Endodermal cell (in vitro differentiated cells): ENCODE measurements at places on chromosomes 11 and 22. TPM values are rescaled to one million over a fixed set of nuclear protein-coding genes. Genes with fewer than 3 reads are reported as not detected.

KRTAP5-10 gene
- not detected in 2 replicates for total RNA-seq

DNA sequence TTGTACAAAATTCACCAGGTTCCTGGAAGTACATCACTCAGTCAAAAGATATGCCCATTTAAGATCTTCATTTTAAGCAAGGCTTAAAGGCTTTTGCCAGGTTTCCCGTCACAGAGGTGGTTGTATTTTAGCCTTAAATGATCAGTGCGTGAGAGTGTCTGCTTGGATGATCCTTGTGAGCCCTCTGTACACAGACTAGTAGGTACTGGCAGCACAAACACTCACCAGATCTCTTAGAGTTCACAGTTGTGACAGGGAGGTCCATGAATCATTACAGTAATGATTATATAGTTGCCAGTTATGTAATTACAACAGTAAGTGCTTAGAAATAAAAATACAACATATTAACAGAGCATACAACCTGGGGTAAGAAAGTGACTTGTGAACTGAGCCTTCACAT lies 84.2 kb upstream of the SLC25A18 start:
- H3K4me1 ChIP-seq = peaks cover 14% of the 10 kb centered on the region
- peaks cover 50% of the 10 kb centered on the region for H3K36me3 ChIP-seq
- peak; percentile 12 for DNase-seq
- no peak overlapping the region for H3K27ac ChIP-seq

- no peak overlapping the region for H3K27ac ChIP-seq
- no peaks in the 10 kb centered on the region for H3K27me3 ChIP-seq
- no peak for DNase-seq
Measured at GRCh38 chr11:103079833-103080232, 12.1 kb downstream of the DCUN1D5 start.

AGBL2 gene
- total RNA-seq = 3.6 and 5.0 TPM in 2 replicates

CSRP3 gene
- total RNA-seq = not detected in 3 replicates

DNA sequence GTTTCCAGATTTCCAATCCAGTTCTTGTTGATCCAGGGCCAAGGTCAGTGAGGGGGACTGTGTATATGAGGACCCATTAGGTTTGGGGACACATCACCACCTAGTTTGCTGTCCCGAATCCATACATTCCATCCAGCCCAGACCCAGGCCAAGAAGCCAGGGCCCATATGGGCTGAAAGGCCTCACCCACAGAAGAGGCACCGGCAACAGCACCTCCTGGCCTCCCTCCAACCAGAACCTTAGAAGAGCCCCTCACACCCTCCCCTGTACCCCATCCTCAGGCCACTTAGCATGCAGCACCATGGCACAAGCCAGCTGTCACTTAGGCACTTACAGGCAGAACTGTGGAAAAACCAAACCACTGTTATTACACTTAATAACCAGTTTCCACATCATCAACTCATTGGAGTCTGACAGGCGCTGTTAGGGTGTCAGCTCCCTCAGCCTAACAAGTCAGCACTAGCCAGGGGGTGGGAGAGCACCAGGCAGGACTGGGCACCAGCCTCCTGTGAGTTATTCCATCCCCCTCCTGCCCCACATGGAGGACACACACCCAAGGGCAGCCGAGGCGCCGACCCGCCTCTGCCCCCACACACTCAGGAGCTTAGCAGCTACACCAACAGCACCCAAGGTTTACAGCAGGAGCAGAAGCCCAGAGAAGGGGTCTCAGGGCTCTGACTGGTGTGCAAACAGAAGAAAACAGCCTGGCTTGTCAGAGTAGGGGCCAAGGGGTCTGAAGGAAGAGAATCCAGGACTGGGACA lies 132.0 kb downstream of the BUD13 start:
- H3K4me1 ChIP-seq = no peaks in the 10 kb centered on the region
- H3K36me3 ChIP-seq = no peaks in the 10 kb centered on the region
- no peak overlapping the region for H3K4me3 ChIP-seq
- H3K27me3 ChIP-seq = no peaks in the 10 kb centered on the region

PARVG gene
- 0.11 to 0.12 TPM in 2 of 3 replicates, not detected in the other for total RNA-seq
